ENCODE measurements at places on chromosomes 6 and 20.

GRCh38 chr6:91486200-91486599 lies 899.3 kb upstream of the MAP3K7 start:
- DNase-seq = no peak

DNA sequence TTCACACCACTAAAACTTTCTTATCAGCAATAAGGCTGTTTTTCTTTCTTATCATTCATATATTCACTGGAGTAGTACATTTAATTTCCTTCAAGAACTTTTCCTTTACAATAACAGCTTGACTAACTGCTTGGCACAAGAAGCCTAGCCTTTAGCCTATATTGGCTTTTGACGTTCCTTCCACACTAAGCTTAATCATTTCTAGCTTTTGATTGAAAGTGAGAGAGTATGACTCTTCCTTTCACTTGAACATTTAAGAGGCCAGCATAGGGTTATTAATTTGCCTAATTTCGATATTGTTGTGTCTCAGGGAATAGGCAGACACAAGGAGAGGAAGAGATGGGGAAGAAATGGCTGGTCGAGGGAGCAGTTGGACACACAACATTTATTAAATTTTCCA lies 23.6 kb downstream of the THEMIS start:
- no peak for DNase-seq

DNA sequence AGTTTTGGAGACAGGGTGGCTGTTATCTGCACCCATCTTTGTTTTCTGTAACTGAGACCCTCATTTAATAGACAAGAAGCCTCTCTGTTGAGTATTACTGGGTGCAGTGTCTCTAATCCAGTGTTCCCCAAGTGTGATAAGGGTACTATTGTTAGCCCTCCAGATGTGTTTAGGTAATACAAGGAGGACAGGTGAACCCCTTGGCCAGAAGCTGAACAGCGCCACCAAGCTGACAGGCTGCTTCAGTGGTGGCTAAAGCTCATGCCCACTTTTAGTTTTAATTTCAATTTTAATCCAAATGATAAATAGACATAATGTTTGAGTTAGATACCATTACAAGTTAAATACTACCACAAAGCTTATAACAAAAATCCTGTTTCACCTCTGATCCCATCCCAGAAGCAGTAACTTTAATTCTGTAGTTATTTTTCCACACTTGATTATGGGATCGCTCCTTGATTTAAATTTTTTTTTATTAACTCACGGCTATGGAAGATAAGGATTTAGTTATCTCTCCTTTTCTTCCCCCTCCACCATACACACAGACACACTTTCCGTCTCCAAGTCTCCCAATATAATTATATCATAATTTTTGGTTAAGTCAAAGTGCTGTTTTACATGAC lies 8.4 kb upstream of the STK35 start:
- peak; percentile 34 for DNase-seq

- DNase-seq = no peak
These were observed 171.5 kb downstream of the QKI start for GRCh38 chr6:163585932-163586437.

- no peak for DNase-seq
These were observed 231.3 kb upstream of the FLRT3 start for GRCh38 chr20:14568701-14569100.

- DNase-seq = peak; percentile 81
These were observed 1.5 kb downstream of the ID4 start for GRCh38 chr6:19838442-19839236.

DNA sequence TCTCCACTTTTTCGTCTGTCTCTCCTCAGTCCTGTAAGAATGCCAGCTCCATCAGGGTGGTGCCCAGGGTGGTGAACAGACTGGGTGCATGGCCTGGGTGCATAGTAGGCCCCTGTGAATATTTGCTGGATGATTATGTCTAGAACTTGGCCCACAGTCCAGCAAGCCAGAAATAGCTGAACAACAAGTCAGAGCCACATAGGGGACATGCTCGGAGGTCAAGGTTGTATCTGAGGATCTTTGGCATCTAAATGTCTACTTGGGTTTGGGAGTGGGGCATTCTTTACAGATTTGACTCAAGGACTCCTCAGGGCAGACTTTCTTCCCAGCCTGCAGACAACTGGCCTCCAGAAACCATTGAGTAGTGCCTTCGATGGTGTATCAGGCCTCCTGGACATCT lies 18.1 kb upstream of the BPIFA3 start:
- DNase-seq = no peak

- DNase-seq = peak; percentile 59
These were observed at the start of gene MYBL2 for GRCh38 chr20:43666376-43667328. Gene MYBL2, plus strand, starts transcription at chr20:43667114. Its CDS starts 170 bp downstream, at chr20:43667284.

GRCh38 chr6:31575952-31576685 lies 754 bp downstream of the TNF start:
- no peak for DNase-seq

- peak; percentile 21 for DNase-seq
These were observed 155.6 kb upstream of the SNX9 start for GRCh38 chr6:157667211-157668008.

DNA sequence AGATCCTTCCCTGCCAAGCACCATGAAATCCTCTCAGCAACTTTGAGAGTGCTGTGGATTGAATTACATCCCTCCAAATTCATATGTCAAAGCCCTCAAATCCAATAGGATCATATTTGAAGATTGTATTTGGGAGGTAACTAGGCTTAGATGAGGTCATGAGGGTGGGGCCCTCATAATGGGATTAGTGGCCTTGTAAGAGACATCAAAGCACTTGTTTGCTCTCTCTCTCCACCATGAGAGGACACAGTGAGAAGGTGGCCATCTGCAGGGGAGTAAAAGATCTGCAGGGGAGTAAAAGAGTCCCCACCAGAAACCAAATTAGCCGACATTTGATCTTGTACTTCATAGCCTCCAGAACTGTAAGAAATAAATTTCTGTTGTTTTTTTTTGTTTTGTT lies 298.2 kb downstream of the SAMD5 start:
- DNase-seq = no peak

DNA sequence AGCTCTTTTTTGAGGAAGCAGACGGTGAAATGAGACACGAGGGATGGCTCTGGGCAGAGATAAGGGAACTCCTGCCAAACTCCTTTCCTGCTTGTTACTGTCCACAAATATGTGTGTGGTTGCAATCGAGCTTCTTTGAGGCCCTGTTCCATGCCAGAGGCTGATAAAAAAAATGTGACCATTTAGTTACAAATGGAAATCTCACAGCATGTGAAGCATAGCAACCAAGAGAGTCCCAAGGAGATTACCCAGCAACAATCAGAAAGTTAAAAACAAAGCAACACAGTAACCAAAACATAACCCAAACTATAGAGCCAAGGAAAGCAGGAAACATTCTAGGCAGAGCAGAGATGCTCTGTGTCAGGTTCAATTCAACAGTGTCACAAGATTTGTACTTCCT lies 35.4 kb upstream of the HMGN3 start:
- no peak for DNase-seq

- DNase-seq = no peak
These were observed 295.0 kb upstream of the PRDM1 start for GRCh38 chr6:105791179-105791578.
